ENCODE measurements at places on chromosomes 12 and 14.

DNA sequence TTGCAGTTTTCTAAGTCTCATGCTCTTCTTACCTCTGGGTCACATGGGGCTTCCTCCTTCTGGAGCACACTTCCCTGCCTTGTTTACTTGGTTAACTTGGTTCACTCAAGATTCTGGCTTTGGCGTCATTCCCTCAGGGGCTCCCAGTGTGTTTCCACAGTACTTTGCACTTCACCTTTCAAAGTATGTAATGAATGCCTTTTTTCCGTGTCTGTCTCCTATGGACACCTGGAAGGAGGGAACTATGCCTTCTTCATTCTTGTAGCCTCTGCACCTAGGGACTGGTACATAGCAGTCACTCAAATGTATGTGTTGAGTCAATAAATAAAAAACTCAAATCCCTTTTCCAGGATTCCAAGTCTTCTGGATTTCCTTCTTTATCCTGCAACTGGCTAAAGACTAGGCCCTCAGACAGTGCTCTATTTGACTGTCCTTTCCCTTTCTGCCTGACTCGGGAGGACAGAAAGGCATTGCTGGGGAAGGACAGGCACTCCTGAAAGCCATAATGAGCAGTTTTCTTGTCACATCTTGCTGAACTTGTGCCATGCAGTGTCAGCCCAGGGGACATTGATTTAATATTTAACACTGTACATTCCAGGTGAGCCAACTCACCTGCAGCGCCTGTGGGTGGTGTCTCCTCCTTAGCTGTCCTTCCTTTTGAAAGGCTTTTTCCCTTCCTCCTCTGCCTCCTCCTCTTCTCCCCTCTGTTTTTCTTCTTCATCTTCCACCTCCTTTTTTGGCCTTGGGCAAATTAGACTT, 12.8 kb downstream of the MYRFL start:
- no peak for DNase-seq

DNA sequence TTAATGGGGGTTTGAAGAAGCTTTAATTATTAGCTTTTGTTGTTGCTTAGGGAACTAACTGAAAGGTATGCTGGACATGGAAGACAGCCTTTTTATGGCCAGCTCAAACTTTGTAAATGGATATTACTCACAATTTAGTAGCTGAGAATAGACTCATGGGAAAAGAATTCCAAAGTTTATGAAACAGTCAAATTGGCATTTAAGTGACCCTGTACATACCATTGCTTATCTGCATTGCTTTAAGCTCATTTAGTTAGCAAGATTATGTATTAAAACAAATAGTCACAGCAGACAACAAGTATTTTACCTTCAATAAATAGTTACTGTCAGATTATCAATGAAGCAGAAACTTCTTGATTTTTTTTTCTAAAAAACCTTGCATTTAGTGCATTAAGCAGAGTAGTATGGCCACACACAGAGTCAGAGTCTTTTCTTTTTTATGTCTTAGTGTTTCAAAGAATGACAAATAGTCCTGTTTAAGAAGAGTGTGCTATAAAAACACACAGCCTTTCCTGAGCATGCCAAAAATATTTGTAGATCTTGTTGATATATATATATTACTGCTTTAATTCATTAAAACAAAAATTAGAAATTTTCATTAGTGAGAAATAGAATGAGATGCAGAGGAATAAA, 102.2 kb downstream of the TTC6 start:
- no peak for DNase-seq

DNA sequence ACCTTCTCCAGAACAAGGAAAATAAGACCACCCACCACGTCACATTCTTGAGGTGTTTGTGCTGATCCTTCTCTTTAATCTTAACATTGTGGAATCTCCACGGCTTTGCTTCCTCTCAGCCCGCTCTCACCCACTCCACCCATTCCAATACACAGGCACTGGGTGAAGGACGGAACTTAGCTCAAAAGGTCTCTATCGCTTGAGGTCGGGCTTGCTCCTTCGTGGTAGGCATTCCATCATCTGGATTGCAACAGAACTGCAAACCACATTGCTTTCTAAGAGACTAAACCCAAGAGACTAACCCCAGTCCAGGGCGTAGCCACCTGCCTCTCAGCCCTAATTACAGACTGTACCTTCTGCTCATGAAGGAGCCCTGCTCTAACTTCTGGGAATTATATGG, 24.0 kb upstream of the MDM2 start:
- peak; percentile 76 for DNase-seq

- peak; percentile 35 for DNase-seq
These were observed 37.5 kb downstream of the MAP3K9 start for GRCh38 chr14:70771781-70772212.

DNA sequence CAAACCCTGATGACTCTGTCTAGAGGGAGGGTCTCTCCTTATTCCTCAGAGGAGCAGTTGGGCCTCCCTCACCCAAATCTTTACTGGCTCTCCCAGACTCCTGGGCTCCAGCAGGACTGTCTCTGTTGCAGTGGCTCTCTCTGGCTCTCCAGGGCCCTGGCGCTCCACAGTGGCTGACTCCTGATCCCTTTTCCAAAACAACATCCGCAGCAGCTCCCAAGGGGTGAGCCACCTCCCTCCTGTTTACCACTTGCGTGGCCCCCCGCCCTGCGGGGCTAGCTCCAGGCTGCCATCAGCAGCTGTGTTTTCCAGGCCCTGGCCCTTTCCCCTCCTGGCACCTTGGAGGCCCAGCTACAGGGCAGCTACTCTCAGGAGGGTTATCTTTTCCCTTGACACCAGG, 123.5 kb downstream of the CALM1 start:
- DNase-seq = no peak

- DNase-seq = peak; percentile 63
These were observed 10.2 kb upstream of the RABGGTA start for GRCh38 chr14:24281636-24282035.

DNA sequence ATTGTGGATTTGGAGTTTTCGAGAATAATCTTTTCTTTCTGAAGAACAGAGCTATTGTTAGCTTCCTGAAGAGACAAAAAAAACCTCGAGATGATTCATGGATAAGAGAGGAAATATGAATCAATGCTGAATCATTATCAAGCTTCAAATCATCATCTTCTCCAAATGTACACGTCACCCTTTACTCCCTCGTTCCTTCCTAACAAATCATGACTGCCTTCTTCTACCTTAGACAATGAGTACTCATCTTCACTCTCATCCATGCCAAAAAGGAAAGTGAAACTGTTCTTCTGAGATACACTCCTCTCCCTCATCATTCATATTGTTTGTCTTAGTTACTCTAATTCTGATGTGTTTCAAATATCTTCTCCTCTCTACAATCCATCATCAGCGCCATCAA, 1115.8 kb upstream of the ATXN7L3B start:
- DNase-seq = no peak

DNA sequence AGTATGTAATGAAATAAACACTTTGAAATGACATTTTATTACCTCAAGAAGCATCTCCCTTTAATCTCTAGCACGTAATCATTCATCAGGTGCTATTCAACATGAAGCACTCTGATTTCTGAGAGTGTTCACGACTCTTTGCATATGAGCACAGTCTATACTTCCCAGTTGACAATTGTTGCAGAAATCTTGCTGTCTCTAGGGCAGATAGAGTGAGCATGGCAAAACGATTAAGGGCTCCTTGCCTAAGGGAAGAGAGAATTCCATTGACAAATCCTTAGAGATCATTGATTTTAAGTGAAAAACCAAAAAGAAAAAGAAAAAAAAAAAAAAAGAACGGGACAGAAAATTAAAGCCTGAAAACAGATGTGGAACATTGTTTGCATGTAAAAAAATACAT, 107.6 kb downstream of the C12orf50 start:
- no peak for DNase-seq

GRCh38 chr12:1594261-1595025, at the start of gene FBXL14:
FBXL14 (minus strand) TSS chr12:1594581; CDS start chr12:1594066, 515 bp downstream.
- peak; percentile 96 for DNase-seq

- DNase-seq = no peak
These were observed 59.1 kb upstream of the BICD1 start for GRCh38 chr12:32047357-32048212.

- DNase-seq = no peak
These were observed 1.4 kb upstream of the TMEM132C start for GRCh38 chr12:128265566-128265965.

DNA sequence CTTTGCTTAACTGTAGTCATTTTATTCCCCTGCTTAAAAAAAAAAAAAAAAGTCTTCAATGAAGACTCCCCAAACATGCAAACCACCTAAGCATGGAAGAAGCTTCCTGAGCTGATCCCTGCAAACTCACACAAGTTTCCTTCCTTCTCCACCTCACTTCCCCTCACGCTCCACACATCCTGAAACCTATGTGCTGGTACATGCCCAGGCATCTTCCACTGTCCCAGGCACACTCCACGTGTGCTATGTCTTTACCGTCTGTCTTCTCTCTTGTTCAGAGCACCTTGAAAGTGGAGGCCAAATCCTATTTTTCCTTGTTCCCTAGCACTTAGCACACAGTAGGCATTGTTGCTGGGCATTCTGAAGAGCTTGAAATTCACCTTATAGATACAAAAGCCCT, 13.4 kb downstream of the LRIG3 start:
- DNase-seq = no peak

DNA sequence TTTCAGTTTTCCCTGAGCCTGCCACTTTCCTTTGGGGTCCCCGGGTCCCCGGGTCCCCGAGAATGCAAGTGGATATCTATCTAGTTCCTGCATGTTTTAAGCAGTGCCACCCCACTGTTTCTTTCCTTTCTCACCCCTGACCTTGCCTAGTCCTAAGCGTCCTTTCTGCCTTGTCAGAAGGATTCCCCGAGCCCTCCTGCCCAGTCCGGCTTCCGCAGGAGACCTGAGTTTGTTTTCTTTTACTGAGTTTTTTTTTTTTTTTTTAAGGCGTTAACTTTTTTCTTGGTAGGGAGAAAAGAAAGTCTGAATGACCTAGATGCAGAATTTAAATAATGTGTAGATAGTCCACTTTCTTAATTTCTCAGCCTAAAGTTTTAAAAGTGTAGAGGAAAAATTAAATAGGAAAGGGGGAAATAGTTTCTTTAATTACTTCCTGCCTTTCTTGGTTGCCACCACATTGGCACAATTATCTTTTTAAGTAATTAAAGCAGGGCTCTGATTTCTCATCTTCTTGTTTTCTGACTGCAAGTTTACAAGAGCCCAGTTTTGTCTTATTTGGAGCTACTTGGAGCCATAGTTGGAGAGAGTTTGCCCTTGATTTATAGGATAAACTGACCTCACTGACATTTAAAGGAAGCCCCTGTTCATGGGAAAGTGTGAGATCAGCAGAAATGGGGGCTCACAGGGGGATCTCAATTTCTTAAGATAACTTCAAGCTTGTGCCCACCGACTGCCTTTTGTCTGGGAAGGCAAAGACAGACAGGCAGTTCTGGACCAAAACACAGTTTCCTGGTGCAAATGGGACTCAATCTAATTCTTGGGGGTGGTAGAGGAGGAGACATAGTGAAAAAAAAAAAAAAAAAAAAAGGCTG, 2.9 kb downstream of the PAX9 start:
- DNase-seq = no peak

DNA sequence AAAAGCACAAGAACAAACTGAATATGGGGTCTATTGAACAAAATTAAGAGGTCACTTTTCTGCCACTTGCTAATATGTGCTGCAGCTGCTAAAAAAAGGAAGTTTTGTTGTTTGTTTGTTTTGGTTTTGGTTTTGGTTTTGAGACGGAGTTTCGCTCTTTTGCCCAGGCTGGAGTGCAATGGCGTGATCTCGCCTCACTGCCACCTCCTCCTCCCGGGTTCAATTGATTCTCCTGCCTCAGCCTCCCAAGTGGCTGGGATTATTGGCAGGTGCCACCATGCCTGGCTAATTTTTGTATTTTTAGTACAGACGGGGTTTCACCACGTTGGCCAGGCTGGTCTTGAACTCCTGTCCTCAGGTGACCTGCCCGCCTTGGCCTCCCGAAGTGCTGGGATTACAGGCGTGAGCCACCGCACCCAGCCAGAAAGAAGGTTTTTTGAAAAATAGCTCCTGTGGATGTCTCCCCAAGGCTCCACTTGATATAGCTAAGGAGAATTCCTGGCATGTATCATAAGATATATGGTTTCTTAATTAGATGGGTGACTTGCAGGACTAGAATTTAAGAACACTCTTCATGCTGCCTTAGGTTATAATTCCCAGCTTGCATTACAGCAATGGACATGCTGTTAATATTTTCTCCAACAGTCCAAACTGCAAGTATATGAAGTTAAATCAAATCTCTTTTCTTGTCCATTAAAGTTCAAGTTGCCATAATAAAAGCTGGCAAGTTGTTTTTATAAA, 237.6 kb upstream of the AMIGO2 start:
- peak; percentile 43 for DNase-seq

DNA sequence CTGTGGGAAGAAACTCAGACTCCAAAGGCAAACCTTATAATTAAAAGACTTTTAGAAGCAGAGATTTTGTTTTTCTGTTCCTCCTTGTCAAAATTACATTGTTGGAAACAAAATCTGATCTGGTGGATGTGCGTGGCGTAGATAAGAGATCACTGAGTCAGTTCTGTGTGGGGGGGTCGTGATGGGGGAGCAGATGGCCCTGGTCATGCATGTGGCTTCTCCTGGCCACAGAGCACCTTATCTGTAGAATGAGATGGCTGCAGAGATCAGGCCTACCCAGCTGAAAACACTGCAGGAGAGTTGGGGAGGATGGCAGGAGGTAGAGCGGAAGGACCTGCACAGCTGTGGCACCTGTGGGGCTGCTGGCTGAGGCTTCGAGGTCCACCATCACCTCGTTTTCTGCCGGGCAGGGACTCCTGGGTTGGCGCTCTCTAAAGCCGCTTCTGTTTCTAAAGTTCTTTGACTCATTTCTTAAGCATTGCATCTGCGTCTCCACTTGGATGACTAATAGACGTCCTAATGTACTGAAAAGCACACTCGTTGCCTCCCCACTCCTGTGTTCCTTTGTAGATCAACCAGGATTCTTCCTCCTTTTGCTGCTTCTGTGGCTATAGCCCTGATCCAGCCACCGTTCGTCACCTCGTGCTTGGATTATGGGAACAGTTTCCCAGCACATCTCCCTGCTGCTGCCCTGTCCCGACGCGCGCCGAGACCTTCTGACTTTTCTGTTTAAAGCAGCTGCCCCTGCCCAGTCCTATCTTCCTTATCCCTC, 93.4 kb downstream of the TSPAN9 start:
- DNase-seq = no peak

GRCh38 chr14:92323011-92323915, at the start of gene SLC24A4:
SLC24A4 (plus strand) TSS chr14:92323165; CDS start chr14:92323831, 666 bp downstream.
- DNase-seq = no peak

All from suppressor macrophage (primary cell).